ENCODE measurements at places on chromosomes 12 and 14.
A peak's percentile ranks its signal among the peaks of the same experiment; 100 is the strongest.

DNA sequence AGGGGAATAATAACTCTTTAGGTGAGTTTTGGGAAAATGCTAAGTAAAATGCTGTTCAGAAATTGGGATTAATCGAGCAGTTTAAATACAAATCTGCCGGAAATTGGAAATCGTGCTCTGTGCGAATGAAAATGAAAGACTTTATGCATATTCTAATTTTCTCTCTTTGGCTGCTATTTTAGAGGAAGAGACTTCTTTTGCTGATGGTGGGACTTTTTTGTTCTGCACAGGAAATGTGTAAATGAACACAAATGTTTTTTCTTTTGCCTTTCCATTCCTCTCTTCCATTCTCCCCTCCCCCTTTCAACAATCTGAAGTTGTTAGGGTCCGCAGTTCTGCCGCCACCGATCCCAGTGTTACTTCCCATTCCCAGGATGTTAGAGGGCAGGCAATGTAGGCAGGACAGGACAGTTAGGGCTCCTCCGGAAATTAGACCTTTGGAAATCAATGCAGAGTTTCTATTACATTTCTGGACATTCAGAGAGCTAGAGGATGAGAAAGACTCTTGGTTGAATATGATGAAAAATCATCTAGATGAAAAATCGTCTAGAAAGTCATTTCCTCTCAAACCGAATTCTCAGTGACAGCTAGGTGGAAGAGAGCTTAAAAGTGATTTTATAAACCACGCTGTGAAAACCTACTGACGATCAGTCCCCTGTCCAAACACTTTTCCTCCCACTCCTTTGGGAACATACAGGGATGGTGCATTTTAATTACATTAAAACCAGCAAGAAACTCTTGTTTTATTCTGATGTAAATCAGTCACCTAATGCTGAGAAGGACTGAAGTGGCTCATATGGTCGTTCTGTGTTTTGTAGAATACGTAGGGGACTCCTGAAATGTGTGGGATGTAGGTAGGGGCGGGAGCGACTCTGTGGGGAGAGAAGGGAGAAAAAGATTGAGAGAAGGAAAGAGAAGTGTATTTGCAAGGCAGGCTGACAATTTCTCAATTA, 17.8 kb downstream of the FOXG1 start:
- DNase-seq = no peak

GRCh38 chr12:66694666-66695613, 16.1 kb upstream of the GRIP1 start:
- DNase-seq = peak; percentile 3

GRCh38 chr12:52499806-52500560, 6.9 kb upstream of the KRT6A start:
- no peak for DNase-seq

- no peak for DNase-seq
These were observed 50.3 kb downstream of the LMO3 start for GRCh38 chr12:16555630-16556029.

- peak; percentile 1 for DNase-seq
These were observed 763.9 kb downstream of the NRXN3 start for GRCh38 chr14:78933948-78934524.

- no peak for DNase-seq
These were observed 153.7 kb downstream of the AACS start for GRCh38 chr12:125218952-125219351.

DNA sequence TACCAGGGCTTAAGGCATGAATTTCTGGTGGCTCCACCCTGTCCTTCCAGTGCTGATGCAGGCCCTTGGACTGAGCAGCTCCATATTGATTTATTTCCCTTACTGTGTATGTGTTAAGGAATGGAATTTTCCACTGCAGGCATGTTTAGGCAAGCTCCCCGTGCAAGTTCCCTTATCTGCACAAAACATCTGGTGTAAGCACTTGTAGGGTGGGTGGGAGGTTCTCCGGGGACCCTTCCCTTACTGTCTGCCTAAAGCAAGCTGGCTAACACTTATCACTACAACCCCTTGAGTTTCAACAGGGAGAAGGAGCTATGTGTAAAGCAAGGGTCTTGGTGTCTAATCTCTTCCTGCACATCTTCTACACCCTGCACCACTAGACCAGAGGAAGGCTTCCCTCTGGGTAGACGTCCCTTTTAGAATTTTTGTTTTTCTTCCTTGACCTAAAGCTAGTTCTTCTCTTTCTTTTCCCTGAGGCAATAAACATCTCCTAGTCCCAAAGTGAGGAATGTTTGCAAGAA, 22.0 kb upstream of the DRAM1 start:
- no peak for DNase-seq

DNA sequence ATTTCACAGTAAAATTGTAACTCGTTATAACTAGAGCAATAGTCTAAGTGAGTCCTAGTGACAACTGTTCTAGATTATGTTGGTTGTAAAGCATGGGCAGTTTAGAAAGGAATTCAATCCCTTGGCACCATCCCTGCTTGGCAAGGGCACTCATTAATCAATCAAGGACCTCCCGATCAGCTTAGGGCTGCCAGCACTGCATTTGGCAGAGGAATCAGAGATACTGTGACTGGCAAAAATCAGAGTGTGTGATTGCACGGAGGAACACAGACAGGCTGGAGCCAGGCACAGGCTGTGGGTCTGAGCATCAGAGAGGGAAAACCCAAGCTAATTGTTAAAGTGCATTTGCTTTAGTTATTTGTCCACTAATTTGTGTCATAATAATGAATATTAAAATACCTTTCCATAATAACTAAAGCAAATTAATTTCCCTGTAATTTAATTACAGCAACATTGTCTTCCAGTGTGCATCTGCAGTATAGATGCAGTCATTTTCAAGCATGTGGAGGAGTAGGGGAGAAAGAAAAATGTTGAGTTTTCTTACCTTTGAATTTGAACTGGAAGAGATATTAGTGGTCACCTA, 3.2 kb upstream of the EGLN3 start:
- peak; percentile 12 for DNase-seq

DNA sequence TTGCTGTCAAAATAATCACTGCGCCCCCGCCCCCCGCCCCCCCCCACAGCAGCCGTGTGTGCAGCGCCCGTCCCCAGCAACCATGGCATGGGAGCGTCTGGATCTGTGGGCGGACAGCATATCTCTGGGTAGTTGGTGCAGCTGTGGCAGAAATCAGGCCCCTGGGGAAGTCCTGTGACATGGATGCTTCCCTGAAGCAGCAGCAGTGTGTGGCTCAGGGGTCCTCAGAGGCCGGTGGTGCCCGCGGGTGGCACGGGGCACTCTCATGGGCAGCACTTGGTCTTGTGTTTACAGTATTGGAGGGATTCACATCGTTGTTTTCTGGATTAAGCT, 19.2 kb downstream of the XRCC3 start:
- no peak for DNase-seq

DNA sequence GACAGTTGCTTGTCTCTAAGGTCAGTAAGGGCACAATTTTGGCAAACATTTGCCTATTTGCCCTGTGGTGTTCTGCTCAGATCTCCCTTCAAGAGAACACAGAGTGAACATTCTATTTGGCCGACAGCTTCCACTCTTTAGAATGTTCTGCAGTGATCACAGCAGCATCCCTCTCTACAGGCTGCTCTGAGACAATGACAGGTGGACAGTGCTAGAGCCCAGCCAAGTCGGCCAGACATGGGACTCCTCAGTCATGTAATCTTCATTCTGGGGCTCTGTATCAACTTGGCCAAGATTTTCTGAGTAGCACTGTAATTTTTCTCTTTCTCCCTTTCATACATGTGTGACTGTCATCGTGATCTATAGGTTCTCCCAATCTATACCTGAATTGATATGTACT, 34.8 kb downstream of the TIMELESS start:
- no peak for DNase-seq

DNA sequence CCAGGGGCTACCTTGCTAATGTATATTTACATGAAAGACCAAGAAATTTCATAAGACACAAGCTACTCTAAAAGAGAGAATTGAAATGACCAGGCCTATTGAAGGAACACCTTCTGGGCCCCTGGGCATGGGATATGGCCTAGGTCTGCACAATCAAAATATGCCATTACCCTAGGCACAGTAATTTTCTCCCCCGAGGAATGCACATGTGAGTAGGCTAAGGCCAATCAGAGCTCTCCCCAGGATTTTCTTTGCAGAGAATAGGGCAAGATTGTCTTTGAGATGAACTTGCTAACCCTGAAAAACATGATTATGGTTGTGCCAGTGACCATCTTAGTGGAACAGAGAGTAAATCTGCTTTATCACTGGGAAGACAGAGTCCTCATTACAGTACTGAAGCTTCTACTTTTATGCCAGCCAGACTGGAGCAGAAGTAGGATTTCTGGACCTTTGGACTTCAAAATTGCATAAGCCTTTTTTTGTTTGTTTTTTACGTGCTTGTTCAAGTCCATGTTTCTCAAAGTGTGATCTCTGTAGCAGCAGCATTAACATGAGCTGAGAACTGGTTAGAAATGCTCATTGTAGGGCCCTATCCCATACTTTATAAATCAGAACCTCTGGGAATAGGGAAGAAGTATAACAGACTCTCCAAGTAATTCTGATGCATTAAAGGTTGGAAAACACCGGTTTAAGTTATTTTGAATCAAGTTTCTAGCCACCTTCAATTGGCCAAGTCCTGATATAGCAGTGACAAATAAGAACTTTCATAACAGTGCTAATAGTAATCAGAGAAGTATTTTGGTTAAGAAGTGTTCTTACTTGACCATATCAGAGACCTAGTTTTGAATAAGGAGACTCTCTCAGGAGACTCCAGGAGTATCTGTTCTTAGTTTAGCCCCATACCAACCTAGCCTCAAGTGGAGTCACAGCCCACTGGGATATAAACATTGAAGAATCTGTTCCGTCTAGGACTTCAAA, 112.9 kb downstream of the LMO3 start:
- DNase-seq = no peak

DNA sequence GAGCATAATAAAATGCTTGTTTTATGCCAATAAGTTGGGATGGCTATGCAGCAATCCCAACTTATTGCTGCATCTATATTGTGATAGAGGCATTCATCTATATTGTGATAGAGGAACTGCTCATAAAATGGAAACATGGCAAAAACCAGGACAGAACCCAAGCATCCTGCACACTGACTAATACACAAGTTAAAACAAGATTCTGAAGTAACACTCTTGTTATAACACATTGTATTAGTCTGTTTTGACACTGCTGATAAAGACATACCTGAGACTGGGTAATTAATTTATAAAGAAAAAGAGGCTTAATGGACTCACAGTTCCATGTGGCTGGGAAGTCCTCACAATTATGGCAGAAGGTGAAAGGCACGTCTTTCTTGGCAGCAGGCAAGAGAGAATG, 36.8 kb downstream of the KCNK10 start:
- no peak for DNase-seq

GRCh38 chr14:35213143-35213788, 78.9 kb upstream of the PSMA6 start:
- DNase-seq = no peak

DNA sequence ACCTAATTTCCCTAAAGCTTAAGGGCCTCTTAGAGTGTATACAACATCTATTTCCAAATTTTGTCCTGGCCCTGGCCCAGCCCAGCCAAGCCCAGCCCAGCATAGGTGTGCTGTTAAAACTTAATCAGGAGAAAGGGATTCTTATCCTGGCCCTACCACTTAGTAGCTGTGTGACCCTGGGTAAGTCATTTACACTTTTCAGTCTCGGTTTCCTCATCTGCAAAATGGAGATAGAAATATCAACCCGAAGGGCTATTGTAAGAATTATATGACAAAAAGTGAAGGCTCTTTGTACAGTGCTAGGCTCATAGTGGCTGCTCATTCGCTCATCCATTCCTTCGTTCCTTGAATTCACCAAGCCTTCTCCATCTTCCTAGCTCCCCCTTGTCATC, 442 bp downstream of the ERG28 start:
- DNase-seq = no peak

GRCh38 chr12:93300611-93301021, 77.1 kb upstream of the NUDT4 start:
- no peak for DNase-seq

GRCh38 chr12:122855928-122856831, 20.9 kb downstream of the HIP1R start:
- DNase-seq = peak; percentile 93

GRCh38 chr14:104191409-104191997, 53.1 kb downstream of the KIF26A start:
- no peak for DNase-seq

GRCh38 chr12:98446682-98447081, 68.7 kb upstream of the TMPO start:
- DNase-seq = no peak

- DNase-seq = no peak
These were observed 393.9 kb downstream of the ADAMTS20 start for GRCh38 chr12:43158126-43158525.

DNA sequence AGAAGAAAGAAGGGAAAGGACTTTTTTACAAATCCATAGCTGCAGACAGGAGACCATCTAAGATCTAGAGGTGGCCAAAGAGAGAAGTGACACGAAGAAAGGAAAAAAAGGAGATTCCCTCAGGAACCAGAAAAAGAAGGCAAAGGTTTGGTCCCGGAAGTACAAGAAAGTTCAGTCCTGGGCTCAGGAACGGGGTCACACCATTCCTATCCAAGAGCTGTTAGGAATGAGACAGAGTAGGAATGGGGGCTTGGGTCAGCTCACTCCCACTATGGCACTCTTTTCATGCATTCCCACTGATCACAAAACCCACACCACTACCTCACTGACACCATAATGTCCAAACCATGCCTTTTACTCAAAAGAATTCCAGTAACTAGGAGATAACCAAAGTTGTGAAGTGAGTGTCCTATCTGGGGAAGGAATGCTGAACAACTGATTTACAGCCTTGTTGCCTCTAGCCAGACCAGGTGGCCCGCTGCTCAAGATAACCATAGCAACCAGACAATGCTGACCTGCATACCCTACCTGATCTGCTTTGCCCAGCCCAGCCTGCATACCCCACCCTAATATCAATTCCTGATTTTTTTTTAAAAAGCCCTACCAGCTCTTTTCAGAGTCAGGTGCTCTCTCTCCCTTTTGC, 8.4 kb downstream of the PPP2R3C start:
- no peak for DNase-seq

GRCh38 chr14:92631098-92631497, 117.3 kb downstream of the LGMN start:
- DNase-seq = no peak
